Activated T-helper 9 cell treated with anti-CD3 and anti-CD28 coated beads, Interleukin-2, amount 50 U/mL, for 16 hours (primary cell): ENCODE measurements at places on chromosomes 16 and 17.

DNA sequence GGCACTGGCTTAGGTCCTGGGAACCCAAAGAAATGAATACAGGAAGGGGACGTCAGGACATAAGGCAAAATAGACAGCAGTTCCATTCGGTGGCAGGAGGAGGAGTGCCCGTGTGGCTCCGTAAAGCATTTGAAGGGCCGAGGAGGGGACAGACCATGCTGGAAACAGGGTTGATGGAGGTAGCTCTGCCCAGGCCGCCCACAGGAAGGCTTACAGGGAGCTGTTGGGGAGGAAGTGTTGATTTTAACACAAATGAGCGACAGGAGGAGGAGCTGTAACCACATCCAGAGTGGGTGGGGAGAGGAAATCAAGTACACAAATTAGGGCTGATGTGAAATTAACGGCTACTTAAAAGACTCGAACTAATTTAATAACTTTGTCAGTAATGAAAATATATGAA lies 54.6 kb downstream of the RBFOX3 start:
- DNase-seq, result no peak

- no peak for DNase-seq
Measured at GRCh38 chr16:20401066-20401465, 3.5 kb downstream of the PDILT start.

DNA sequence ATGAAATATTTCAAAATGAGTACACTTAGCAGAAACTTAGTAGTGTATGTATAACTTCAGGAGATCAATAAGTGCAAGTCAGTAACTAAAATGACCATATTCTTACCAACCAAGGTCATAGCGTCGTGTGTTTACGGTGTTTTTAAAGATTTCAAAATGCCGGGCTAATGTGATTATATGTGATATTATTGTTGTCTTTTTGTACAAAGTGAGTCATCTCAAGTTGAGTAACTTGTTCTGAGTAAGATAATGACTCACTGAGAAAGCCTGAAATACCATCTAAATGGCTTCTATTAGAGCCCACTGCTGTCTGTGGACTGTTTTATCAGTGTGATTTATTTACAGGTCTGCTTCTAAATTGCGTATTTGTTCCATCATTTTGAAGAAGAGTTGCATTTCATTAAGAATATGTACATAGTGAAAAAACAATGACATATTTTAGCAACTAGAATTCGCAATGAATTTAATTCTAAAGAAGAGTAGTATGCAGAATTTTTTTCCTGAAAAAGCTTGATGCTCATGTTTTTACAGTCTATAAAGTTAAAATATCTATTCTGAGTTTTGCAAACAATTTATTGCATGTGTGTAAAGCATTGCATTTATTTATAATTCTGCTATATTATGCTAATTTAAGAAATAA lies 12.7 kb downstream of the KRT12 start:
- DNase-seq, result no peak

- DNase-seq, result no peak
Measured at GRCh38 chr17:17606416-17607000, 15.0 kb upstream of the PEMT start.

DNA sequence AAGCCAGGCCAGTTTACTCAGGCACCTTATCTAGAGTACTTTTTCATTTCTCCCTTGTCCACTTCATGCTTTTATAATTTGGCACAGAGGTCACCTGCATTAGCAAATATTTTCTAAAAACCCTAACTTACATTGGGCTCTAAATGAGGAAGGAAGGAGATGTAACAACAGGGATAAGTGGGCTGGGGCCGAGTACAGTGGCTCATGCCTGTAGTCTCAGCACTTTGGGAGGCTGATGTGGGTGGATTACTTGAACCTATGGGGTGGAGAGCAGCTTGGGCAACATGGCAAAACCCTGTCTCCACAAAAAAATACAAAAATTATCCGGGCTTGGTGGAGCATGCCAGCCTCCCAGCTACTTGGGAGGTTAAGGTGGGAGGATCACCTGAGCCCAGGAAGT lies 55.9 kb downstream of the TMEM100 start:
- no peak for DNase-seq

DNA sequence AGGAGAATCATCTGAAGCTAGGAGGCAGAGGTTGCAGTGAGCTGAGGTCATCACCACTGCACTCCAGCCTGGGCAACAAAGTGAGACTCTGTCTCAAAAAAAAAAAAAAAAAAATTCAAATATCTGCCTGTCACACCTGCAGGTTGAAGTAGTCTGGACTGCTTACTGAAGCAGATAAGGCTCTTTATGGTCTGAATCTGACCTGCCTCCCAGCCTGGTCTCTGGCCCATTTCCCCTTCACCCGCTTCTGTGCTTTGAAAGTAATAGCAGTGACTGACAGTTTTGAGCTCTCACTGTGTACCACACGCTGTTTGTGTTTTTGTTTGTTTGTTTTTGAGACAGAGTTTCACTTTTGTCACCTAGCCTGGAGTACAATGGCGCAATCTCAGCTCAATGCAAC lies 5.8 kb downstream of the SEZ6L2 start:
- no peak for DNase-seq

GRCh38 chr17:2025622-2026309 lies 632 bp upstream of the RTN4RL1 start:
- no peak for DNase-seq

GRCh38 chr17:31596382-31597323 lies 205.2 kb downstream of the RAB11FIP4 start:
- no peak for DNase-seq

DNA sequence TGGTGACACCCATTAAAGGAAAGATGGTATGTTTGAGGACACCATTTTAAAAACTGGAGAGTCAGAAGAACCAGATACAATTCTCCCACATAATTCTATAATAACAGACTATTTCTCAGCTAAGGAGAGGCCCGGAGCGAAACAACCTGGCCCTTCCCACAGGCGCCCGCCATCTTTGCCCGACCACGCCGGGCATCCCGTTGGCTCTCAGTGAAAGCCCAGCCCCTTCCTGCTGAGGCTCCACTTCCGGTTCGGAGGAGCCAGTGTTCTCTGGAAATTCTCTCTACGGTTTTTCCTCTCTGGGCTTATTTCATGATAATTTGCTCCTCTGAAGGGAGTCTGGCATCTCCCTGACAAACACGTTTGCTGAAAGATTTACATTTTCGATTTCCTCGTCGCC lies 175.7 kb downstream of the AXIN2 start:
- no peak for DNase-seq

DNA sequence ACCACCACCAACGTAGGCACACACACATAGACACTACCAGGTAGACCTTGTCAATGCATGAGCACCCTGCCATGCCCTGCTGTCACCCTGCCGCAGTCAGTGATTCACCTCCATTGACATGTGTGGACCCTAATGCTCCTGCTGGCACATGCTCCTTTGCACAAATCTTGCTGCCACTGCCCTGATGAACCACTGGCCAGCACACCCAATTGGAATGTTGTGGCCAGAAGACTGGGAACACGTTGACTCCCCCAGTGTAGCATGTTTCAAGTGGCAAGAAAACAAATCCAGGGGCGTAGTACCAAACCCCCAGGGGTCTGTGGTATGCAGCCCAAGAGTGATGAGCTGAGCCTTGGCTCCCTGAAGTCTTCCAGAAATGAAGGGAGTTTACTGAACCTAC lies 486.4 kb upstream of the KIF2B start:
- DNase-seq, result no peak

GRCh38 chr17:67013891-67014290 lies 30.5 kb upstream of the CACNG1 start:
- no peak for DNase-seq

- no peak for DNase-seq
Measured at GRCh38 chr16:30027588-30028437, 3.3 kb downstream of the TLCD3B start.

GRCh38 chr17:71107136-71107535 lies 937.8 kb downstream of the KCNJ2 start:
- no peak for DNase-seq

DNA sequence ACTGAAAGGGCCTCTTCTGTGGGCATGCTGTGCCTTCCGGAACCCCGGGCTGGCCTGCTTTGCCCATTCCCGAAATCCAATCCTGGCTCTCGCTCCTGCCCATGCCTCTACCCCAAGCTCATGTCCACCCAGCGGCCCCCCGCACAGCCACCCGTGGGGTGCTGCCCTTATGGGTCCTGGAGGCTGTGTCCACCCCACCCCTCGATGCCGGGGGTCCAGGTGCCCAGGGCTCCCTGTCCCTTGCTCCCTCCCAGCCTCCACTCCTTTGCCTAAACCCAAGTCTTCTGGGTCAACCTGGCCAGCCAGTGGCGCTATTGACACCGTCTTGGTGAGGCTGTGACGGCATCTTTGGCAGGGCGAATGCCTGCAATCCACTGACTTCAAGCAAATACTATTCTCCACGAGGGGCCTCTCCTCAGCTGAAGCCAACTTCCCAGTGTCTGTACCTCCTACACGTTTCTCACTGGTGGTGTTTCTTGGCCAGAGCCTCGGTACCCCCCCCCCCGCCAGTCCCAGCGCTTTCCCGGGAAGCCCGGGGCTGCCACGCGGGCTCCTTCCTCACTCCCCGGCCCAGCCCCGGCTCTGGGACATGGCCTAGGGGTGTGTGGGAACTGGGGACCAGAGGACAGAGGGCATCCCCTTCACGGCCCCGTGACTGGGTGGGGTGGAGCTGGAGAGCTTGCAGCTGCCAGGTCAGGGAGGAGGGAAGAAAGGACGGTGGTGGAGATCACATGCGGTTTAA lies 12.2 kb upstream of the DUS1L start:
- no peak for DNase-seq

DNA sequence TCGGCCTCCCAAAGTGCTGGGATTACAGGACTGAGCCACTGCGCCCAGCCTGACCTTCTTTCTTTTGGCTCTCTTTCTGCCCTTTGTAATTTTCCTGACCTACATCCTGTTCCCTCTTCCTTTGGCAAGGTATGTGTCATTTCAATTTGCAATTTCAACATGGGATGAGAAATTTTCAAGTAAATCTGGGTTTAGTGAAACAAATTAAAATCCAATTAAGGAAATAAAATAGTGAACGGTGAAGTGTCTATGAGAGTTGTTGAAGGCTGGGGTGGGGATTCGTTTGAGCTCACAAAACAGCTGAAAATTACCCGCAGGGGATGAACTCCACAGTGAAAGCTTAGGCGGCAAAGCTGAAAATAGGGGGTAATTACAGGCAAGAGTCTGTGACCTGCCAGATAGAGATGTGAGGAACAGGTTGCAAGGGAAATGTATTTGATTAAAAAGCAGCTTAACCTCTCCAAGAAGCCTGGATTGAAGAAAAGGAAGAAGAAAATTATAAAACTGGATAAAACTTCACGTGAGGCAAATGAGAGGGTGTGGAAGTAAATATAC lies 277.7 kb downstream of the UTP18 start:
- DNase-seq, result no peak

GRCh38 chr17:50221864-50222545 lies 20.6 kb upstream of the COL1A1 start:
- no peak for DNase-seq

DNA sequence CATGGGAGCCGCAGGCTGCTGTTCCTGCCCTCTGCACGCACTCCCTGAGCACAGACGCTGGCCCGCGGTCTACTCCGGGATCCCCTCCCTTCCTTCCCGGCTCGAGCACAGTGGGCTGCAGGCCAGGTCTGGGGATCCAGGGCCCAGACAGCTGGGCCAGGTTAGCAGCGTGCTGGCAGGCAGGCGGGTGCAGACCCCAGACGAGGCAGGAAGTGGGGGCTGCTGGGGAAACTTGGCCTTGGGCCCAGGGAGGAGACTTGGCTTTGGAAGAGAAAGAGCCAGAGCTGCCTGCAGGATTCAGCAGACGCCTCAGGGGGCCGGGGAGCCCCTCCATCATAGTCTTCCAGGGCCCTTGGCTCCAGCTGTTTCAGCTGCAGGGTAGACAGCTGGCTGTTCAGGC lies 30.2 kb upstream of the ABCC3 start:
- DNase-seq, result no peak

DNA sequence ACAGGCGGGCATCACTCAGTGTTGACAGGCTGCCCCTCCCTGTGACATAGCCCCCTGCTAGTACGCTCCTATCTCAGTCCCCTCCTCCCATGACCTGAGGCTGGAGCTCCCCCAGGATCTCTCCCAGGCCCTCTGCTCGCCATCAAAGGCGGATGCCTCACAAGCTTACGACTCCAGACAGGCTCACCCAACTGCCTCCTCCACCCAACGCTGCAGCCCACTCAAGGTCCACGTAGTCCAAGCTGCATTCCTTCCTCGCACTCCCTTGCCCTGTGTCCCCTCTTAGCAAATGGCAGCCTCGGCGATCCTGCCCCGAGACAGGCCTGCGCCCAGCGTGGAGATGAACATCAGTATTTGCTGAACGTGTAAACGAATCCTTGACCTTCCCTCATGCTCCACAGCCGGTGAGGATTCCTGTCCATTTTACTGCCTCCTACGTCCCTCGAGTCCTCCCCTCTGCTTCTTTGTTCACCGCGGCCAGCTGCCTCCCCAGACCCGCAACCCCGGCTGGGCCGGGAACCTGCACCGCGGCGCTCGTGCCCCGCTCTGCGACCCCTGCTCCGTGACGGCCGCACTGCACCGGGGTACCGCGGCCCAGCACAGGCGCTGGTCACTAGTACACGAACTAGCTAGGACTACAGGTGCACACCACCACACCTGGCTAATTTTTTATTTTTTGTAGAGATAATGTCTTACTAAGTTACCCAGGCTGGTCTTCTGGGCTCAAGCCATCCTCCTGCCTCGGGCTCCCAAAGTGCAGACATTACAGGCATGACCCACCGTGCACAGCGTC lies 838 bp upstream of the TMEM97 start:
- no peak for DNase-seq
